Stimulated activated CD4-positive, alpha-beta T cell treated with anti-CD3 and anti-CD28 coated beads, TNF-alpha, amount 100 ng/mL, for 4 hours (primary cell): ENCODE measurements at places on chromosomes 13 and 19.

- no peak for DNase-seq
Measured at GRCh38 chr13:47831265-47831664, 169.8 kb downstream of the SUCLA2 start.

DNA sequence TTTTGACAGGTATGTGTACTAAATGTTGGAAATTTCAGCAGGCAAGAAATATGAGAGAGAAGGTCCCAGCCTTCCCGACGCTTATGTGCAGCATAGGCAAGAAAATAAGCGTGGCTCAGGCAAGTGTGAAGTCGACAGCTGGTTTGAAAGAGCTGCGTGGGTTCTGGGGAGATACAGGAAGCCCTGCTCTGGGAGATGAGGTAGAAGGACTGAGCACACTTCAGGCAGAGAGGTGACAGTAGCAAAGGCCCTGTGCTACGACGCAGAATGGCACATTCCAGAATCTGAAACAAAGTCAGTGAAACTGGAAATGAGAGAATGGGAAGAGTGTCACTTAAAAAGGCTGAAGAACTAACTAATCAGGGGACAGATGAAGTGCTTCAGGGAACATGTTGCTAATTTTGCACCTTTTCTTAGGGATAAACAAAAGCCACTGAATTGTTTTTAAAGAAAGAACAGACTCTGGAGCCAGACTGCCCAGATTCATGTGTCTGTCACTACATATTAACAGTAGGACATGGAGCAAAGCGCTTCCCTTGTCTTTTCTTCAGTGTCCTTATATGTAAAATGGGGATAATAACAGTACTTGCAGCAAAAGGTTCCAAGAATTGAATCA is 160.1 kb downstream of the SPRY2 start:
- no peak for DNase-seq

DNA sequence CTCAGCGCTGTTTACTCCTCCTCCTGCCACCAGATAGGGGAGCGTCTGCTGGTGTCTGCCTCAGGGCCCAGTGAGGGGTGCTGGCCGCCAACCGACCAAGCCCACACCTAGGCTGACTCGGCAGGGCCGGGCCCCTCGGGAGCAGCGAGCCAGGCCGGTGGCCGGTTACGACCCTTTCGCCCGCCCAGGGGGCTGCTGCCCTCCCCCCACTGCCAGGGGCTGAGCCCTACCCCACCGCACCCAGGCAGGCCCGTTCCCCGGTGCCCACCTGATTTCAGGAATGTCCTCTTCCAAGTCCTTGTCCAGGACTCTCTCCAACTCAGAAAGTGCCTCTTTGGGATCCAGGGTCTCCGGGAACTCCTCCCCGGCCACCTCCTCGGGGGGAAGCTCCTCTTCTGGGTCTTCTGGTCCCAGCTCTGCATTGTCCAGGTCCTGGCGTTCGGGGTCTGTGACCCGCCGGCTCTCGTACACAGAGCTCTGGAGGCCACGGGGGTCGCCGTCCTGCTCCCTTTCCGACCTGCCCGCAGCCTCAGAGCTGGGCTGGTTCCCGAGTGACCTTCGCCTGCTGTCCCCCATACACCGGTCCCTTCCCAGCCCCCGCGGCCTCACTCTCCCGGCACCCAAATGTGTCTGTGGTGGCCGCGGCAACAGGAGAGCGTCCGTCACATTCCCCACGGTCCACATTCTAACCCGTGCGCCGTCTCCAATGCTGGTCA is 31.0 kb upstream of the MIER2 start:
- no peak for DNase-seq

DNA sequence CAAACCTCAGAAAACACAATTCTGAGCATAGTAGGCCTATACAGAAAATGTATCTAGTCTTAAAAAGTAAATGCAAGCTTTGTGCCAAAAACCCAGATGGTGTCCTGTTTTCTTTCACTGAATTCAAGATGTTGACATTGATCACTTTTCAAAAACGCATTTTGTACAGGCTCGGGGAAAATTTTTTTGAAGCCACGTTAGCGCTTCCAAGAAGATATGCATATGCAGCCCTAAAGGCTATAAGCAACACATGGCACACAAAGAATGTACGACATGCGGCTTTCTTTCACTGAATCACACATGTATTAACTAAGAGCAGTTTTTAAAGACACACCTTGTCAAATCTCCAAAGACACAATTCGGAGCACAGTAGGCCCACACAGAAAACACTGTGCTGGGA is 115.4 kb downstream of the MRPL57 start:
- DNase-seq: no peak

DNA sequence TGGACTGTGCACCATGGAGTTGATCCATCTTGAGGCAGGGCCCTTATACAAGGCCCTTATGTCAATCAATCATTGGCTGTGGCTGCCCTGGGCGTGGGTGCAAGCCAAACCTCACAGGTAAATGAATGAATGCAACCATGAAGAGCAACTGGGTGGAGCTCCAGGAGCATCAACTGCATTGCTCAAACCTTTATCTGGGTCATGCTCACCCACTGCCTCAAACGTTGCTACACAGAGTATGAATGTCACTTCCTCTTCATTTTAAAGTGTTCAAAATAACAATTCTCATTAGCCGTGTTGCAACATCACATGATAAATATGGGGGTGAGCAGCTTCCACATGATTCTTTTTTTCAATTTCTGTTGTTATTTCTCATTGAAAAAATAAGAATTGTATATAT is 6.4 kb upstream of the ZNF333 start:
- DNase-seq: no peak

- DNase-seq: no peak
Measured at GRCh38 chr19:11227195-11227886, 12.1 kb upstream of the ANGPTL8 start.

DNA sequence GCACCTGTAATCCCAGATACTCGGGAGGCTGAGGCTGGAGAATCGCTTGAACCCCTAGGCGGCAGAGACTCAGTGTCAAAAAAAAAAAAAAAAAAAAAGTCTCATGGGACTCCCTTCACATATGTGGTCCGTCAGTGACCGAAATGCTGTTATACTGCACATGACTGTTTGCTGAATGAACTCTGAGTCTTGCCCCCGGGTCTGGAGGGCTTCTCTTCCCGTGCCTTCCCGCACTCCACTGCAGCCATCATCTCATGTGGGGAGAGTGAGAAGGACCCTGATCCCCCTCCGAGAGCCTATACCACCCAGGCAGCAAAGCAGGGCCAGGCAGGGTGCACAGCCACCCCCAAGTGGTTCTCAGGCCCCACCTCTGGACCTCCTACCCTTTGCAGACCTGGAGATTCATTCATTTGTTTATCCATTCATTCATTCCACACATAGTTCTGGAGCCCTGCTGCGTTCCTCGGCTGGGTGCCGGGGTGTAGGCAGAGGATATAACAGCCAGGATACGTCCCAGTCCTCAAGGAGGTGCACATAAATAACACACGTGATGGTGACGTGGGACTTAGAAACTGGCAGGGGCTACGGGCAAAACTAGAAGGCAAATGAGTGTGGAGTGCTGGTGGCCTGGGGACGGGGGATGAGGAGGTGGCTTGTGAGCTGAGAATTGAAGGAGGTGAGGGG is 14.2 kb downstream of the NDUFA11 start:
- no peak for DNase-seq

GRCh38 chr13:105798541-105798940 is 736.9 kb downstream of the EFNB2 start:
- no peak for DNase-seq

- no peak for DNase-seq
Measured at GRCh38 chr19:51252306-51253079, 1.6 kb downstream of the SIGLECL1 start.

GRCh38 chr19:3129112-3129511 is 6.7 kb upstream of the GNA15 start:
- DNase-seq: no peak

DNA sequence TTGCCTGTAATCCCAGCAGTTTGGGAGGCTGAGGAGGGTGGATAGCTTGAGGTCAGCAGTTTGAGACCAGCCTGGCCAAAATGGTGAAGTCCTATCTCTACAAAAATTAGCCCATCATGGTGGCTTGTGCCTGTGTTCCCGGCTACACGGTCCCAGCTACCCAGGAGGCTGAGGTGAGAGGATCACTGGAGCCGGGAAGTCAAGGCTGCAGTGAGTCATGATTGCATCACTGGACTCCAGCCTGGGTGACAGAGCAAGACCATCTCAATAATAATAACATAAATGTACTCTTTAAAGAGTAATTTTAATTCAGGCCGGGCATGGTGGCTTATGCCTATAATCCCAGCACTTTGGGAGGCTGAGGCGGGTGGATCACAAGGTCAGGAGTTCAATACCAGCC is 38.7 kb downstream of the SKA3 start:
- no peak for DNase-seq

- no peak for DNase-seq
Measured at GRCh38 chr13:25375727-25376358, 4.1 kb downstream of the ATP8A2 start.
